Activated T-cell treated with anti-CD3 and anti-CD28 coated beads for 48 hours (primary cell): ENCODE measurements at places on chromosomes 1 and 21.

DNA sequence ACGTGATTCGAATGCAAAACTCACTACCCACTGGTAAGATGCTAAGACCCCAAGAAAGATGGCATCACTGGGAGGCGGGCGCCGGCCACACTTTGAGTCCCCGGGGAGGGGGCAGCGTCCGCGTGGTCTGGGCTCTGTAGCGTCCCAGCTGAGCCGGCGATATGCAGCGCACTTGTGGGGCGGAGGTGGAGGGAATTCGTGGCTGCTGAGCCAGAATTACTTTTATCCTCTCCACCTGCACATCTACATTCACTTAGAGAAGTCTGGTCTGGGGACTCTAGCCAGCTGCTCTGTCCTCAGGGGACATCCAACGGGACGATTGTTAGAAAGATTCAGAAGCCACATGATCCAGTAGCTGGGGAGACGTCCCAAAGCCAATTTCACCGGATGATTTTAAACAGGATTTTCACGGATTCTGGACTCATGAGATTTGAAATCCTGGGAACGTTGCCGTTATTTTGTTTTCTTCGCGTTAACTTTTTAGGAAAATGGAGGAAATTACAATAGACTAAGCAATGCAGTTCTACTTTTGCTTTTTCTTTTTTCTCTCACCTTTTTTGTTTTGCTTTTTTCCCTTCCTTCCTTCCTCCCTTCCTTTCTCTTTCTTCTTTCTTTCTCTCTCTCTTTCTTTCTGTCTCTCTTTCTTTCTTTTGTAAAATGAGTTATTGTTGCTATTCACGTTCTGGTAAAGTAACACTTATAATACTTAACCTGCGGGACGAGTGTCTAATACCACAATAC is 1.3 kb downstream of the JAM2 start:
- DNase-seq, result peak; percentile 3

GRCh38 chr1:115314092-115314491 is 24.0 kb downstream of the NGF start:
- DNase-seq, result no peak

DNA sequence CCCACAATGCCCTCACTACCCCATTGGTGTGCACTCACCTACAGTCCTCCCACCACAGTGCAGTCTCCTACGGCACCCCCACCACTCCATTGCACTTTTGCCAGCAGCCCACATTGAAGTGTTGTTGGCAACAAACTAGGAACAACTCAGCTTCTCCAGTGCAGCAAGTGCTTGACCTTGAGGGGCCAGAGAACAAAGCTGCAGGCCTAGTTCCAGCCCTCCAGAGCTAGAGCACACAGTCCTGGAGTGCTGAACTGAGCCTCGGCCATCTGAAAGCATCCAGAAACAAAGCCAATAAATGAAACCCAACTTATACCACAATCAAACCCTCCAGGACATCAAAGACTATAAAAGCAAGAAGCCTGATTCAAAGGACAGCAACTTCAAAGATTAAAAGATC is 129.9 kb downstream of the C1orf94 start:
- no peak for DNase-seq

- no peak for DNase-seq
These were observed 48.3 kb upstream of the NADK start for GRCh38 chr1:1826356-1827088.

DNA sequence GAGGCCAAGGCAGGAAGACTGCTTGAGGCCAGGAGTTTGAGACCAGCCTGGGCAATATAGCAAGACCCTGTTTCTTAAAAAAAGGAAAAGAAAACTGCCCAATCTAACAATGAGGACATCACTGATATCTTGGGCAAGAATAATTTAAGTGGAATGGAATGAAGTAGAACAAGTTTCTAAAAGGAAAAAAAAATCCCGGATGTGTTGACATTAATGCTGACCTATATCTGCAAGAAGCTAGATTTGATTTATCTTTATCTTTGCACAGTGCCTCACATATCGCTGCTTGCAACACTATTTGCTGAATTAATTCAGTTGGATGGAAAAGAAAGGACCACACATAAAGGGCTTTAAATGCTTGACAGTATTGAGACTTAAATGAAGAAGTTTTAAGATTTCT is 27.8 kb downstream of the DIPK1A start:
- DNase-seq, result no peak

- DNase-seq, result no peak
These were observed 914.6 kb upstream of the ADGRL4 start for GRCh38 chr1:79920960-79921669.

- DNase-seq, result no peak
These were observed 38.7 kb downstream of the JUN start for GRCh38 chr1:58745117-58745516.

DNA sequence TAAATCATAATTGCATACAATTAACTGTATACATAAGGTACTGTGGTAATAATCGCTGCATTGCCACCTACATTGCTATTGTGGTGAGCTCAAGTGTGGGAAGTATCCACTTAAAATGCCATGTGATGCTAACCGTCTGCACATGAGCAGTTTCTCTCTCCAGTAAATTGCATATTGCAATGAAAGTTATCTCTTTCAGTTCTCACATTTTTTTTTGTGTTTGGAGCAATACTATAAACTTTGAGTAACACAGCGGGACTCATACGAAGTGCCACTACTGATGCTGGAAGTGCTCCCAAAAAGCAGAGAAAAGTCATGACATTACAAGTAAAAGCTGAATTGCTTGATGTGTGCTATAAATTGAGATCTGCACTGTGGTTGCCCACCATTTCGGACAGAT is 38.5 kb downstream of the DISC1 start:
- DNase-seq, result no peak

DNA sequence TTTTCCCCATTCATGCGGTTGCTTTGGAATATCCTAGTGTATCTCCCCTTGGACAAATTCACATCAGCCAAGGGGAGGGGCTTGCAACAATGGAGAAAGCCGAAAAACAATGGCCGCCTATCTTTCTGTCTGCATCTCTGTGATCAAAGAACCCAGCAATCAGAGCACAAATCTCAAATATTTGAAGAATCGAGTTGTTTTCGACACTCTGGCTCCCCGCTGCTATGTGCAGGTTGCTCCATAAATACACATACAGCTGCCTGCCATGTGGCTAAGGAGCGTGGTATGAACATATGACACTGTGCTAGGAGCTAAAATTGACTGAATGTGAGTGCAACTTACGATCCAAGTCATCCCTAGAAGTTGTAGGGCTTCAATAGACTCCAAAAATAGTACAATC is 8.5 kb downstream of the CFHR4 start:
- no peak for DNase-seq

- DNase-seq, result no peak
These were observed 14.6 kb downstream of the EFCAB7 start for GRCh38 chr1:63537940-63538339.

GRCh38 chr1:236516929-236517704 is 6.7 kb upstream of the LGALS8 start:
- DNase-seq, result no peak

GRCh38 chr1:233394860-233395717 is 67.6 kb downstream of the MAP3K21 start:
- no peak for DNase-seq

DNA sequence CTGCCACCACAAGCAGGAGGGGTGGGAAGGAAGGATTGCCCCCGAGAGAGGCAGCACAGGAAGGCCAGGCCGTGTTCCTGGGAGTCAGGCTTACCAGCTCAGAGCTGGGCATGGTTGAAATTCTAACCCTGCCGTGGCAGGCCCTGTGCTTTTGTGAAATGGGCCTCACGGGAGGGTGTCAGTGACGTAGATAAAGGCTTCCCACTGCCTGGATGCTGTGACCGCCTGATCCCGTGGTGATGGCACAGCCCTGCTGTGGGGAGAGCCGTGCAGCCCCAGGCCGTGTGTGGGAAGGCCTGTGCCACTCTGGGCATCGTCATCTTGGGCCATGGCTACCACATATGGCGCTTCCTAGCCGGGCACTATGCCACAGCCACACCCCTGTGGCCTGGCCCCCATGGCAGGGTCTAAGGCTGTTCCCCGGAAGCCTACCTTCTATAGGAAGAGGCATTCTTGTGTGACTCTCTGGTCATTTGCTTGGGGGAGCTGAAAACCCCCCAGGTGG is 161.3 kb downstream of the PCBP3 start:
- no peak for DNase-seq

DNA sequence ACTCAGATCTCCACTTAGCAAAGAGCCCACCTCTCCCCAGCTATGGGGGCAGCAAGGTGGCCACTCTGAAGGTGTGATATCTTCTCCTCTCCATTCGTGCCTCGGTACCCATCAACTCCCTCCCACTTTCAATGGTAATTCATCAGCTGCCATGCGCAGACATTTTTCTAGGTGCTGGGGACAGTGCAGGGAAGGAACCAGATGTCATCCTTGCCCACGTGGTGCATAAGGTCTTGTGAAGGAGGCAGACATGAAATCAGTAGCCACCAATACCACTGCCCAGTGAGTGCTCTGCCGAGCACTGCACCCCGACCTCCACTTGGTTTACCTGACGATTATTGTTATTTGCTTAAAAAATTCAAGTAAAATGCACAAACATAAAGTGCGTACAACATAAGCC is 76.3 kb upstream of the CSF3R start:
- no peak for DNase-seq

GRCh38 chr1:43844114-43844513 is 89.5 kb upstream of the ARTN start:
- DNase-seq, result no peak

DNA sequence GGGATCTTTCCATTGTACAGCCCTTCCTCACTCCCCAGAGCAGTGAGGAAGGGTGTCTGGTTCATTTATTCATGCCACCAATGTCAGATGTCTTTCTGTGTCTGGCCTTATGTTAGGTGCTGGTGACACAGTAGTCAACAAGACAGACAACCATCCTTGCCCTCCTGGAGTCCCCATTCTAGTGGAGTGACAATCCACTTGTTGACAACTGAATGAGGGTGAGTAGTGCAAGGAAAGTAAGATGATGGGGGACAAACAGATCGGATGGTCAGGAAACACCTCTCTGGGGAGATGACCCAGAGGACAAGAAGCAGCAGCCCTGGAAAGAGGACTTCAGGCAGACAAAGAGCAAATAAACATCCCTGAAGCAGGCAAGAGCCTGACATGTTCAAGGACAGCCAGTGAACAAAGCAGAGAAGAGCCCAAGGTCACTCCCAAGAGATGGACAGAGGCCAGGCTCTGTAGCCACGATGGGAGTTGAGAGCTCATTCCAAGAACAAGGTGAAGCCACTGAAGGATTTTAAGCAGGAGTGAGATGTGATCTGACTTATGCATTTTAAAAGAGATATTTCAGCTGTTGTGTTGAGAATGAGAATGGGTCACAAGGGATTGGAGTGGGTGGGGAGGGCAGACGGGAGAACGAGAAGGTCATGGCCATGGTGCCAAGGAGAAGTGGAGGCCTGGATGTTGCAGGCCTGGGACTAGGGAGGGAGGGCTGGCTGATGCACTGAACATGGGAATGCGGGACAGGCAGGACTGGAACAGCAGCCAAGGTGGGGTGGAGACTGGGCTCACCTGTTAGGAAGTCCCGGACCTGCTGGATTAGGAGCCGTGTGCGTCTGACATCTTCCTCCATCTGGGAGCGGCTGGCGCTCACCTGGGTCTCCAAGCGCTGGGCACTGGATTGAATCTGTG is 30.2 kb downstream of the LAMB3 start:
- no peak for DNase-seq

GRCh38 chr1:117093091-117093534 is 28.4 kb downstream of the TRIM45 start:
- no peak for DNase-seq

- DNase-seq, result no peak
These were observed 1.6 kb upstream of the MX2 start for GRCh38 chr21:41360072-41360821.

DNA sequence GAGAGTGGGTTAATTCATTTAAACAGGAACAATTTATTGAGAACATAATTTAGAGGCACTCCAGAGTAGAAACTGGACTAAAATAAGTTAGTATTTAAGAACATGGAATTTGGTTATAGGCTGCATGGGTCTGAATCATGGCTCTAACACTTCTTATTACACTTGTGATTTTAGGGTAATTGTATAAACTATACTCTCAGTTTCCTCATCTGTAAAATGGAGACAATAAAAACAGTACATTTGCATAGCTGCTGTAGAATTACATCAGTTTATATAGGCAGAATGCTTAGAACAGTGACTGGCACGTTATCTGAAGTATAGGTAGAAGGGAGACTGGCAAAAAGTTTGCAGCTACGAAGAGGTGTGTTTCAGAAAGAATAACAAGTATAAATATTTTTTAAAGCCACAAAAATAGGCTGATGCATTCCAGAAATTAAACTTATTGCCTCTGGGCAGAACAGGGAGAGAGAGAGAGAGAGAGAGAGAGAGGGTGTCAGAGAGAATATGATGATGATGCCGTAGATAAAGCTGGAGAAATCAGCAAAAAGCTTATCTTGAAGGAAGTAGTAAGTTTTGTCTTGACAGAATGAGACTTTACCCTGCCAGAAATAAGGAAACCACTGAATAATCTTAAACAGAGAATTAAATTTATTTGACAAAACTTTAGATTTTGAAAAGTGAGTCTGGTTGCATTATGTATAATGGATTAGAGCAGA is 8.1 kb upstream of the OR6K3 start:
- DNase-seq, result no peak

GRCh38 chr1:150621497-150622302 is 7.7 kb downstream of the ENSA start:
- DNase-seq, result no peak

- DNase-seq, result no peak
These were observed 17.2 kb upstream of the CXADR start for GRCh38 chr21:17495680-17496079.

- no peak for DNase-seq
These were observed 48.6 kb downstream of the MDM4 start for GRCh38 chr1:204564835-204565234.

GRCh38 chr21:39971956-39972355 is 104.7 kb downstream of the PCP4 start:
- DNase-seq, result no peak

DNA sequence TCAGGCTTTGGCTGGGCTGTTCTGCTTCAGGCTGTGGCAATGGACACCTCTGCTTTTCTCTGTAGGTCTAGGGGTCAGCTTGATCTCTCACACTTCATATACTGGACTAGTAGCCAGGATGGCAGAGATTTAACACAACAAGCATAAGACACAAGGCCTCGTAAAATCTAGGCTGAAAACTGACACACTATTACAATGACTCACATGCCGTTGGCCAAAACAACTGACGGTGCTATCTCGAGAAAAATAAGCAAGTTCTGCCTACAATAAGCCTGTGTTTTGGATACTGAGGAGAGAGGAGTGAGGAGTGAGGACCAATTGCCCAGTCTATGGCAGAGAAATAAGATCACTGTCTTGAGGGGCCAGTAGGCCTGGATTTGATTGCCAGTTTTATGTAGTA is 840.7 kb upstream of the ADAMTS5 start:
- no peak for DNase-seq

GRCh38 chr1:59971464-59971911 is 44.9 kb upstream of the CYP2J2 start:
- DNase-seq, result peak; percentile 44

- no peak for DNase-seq
These were observed 146.1 kb upstream of the VANGL1 start for GRCh38 chr1:115495625-115496024.

- DNase-seq, result no peak
These were observed 2.6 kb upstream of the RNF2 start for GRCh38 chr1:185042737-185043136.
